ENCODE measurements at places on chromosomes 1 and 21. TPM values are rescaled to one million over a fixed set of nuclear protein-coding genes. Genes with fewer than 3 reads are reported as not detected.

Gene NHLH1
- not detected for total RNA-seq

DNA sequence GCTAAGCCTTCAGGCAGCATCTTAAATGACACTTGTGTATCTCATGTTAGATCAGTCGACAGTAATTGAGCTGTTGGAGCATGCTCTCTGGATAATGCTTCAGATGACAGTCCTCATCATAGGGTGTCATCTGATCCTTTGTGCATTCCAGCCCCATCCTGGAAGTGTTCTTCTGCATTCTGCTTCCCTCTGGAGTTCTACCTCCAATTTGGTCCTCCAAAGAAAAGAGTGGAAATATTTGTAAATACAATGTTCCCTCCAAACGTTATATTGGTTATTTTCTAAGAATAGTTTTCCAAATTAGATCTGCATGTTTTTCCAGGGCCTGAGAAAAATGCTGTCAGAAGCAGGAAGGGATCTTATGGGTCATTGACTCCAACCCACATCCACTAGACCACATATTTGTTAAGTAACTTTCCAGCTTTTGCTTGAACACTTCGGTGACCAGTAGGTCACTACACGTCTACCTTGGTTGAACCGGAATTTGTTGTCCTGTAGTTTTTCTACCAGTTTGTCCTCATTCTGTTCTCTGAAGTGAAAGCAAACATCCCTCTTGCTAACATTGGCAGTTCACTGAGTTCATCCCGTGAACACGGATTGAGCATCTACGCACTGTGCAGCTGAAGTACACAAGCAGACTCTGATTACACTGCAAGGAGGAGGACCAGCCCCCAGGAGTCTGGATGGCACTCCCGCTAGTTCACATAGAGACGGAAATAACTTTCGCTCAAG, 136.0 kb downstream of the TLR5 start:
- no peak for DNase-seq

DNA sequence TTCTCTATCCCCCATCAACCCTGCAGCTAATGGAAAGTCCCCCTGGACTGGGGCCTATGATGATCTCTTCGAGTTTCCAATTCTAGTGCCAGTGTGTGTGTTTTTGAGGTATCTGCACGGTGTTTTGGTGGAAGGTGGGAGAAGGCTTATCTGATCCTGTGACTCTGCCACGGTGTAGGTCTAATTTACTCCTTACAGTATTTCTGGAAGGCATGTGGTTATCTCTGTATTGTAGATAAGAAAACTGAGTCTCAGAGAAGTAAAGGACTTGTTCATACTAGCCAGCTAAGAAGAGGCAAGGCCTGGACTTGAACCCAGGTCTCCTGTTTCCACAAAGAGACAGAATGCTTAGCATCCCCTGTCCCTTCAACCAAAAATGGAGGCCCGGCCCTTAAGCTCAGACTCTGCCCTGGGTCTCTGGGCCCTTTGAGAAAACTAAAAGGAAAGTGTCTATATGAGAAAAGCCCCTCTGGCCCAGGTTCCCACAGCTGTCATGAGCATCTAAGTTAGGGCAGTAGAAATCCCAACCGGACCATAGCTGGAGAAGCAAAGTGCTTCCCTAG, 20.3 kb downstream of the RIMS3 start:
- no peak for DNase-seq

DNA sequence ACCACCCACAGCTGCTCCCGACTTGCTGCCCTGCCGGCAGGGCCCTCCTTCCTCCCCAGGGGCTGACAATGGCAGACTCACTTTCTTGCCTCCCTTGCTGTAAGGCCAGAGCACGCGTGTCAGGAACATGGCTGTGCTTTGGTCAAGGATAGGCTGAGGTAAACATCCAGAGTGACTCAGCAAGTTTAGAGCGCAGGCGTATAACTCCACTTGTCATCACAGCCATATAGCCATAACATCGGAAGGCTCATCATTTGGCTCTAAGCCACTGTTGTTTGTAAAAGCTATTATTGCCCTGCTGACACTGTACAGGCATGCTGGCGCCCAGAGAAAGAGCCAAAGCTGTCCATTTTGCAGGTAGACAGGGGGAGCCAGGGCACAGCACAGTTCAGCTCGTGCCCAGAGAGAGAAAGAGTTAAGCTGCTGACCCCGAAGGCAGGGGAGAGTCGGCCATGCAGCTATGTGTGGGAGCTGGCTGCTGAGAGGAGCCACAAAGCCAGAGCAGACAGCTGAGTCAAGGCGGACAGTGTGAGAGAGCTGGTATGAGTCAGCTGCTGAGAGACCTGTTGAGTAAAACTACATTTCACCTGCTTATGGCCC, 60.6 kb downstream of the GNG4 start:
- no peak for DNase-seq

- no peak for DNase-seq
Measured at GRCh38 chr1:36612881-36613280, 130.2 kb upstream of the CSF3R start.

DNA sequence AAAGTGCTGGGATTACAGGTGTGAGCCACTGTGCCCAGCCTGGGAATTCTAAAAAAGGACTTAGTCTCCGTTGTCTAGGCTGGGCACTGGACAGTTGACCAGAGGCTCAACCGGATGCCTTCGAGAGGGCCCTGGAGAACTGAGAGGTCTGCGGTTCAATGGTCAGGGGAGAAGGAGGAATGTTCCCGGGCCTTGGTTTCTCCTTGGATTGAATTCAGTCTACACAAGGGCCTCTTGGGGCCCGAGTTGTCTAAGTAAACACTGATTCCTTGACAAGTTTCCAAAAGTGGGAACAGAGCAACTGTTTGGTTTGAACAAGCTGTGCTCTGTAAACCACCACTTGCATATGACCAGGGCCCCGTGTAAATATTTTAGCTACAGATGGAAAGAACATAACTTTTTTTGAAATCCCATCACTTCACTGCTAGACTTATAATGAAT, 29.1 kb upstream of the CAPZB start:
- DNase-seq = no peak

Gene LACTBL1
- not detected for total RNA-seq

Gene FAM89A
- total RNA-seq = 10.3 TPM

GRCh38 chr1:11211461-11211860, 22.3 kb downstream of the ANGPTL7 start:
- DNase-seq = no peak

Gene ETNK2
- 7.7 TPM for total RNA-seq

- DNase-seq = no peak
Measured at GRCh38 chr1:18855573-18855972, 3.9 kb downstream of the TAS1R2 start.

GRCh38 chr1:96882096-96882495, 160.5 kb downstream of the PTBP2 start:
- no peak for DNase-seq

DNA sequence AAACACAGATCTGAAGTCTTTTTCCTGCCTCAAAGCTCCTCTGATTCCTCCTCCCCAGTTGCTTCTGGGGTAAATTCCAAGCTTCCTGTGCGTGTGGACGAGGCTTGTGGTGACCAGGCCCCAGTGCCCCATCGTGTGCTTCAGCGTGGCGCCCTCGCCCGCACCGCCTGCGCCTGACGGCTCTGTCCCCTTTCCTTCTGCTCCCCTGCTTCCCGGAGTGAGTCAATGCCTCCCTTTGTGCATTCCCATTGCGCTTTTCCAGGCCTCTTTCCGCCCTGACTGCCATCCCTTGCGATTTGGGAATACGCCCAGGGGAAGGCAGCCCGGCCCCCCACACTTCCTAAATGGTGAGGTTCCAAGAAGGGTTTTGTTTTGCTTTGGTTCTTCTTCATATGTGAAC, 36.3 kb downstream of the FAAP20 start:
- no peak for DNase-seq

- no peak for DNase-seq
Measured at GRCh38 chr1:34549199-34549598, 205.6 kb upstream of the GJB5 start.

Gene ZMYM4
- total RNA-seq = 75.3 TPM

Gene LAMC2
- 4.3 TPM for total RNA-seq

Gene CDK18
- 3.5 TPM for total RNA-seq

DNA sequence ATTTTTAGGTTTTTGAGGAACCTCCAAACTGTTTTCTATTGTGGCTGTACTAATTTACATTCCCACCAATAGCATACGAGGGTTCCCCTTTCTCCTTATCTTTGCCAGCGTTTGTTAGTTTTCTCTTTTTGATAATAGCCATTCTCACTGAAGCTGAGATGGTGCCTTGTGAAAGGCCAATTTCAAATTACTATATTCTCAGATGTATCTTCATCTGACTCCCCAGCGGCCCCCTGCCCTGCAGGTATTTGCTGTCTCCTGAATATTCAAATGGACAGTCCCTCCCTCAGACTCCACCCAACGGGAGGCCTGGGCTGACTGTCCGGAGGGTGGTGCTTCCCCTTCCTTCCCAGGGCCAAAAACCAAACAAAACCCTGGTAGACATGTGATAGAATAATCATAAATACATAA, 33.5 kb upstream of the TARBP1 start:
- DNase-seq = no peak

- DNase-seq = no peak
Measured at GRCh38 chr21:36316872-36317484, 3.0 kb upstream of the MORC3 start.

DNA sequence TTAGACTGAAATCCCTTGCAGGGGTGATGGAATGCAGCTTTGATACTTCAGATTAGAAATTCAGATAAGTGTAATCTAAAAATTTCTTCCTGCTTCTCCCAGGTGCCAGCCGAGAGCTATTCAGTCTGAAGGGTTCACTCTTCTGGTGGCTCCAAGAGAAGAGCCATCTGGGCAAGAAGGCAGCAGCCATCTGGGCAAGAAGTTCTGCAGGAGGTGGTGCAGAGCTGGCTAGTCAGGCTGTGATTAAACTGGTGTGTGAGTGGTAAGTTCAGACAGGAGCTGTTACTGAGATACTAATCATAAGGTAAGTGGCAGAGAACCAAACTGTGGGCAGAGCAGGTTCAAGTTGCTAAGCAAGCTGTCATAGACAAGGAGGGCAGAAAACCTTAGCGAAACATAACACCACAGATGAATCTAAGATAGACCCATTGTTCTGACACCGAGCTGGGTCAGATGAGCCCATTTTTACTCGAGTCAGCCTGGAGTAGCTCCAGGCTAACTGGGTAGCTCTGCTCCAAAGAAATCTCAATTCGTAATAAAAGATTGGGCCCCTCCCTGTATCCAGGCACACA, 14.4 kb upstream of the TP53BP2 start:
- no peak for DNase-seq

- DNase-seq = no peak
Measured at GRCh38 chr1:119573886-119574285, 66.9 kb downstream of the HSD3B1 start.

- no peak for DNase-seq
Measured at GRCh38 chr1:160665330-160666078, 18.7 kb upstream of the SLAMF1 start.

Gene NSL1
- 69.2 TPM for total RNA-seq

DNA sequence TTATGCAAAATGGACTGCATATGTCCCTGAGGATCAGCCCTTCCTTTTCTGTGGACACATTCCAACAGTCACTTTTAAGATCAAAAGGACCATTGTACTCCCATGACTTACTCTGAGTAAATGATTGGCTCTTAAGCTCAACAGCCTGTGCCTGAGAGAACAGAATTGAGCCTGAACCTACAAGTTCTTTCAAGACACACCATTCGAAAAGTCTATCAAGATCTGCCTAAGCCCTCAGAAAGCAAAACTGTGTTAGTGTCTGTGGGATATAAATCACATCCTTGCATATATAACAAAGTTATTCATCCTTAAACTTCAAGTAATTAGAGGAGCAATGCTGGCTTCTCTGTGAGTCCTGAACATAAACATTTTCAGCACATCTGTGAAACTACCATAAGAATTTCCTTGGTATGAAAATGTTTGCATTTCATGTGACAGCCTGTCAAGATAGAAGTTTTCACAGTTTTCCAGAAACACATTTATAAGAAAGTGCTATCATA, 41.6 kb downstream of the PCNX2 start:
- no peak for DNase-seq

DNA sequence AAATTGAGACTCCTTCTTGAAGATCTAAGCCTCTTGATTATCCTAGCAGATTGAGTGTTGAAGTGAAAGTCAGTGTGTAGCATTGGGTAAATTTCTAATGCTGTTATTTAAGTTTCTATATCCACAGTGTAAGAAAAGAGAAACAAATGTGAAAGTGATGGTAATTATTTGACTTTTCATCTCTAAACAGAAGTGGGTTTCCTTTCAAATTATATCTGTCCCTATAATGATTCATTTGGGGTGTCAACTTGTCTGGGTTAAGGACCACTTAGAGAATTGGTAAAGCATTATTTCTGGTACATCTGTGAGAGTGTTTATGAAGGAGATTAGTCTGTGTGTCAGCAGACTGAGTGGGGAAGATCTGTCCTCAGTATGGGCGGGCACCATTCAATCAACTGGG, 133.0 kb upstream of the HMCN1 start:
- DNase-seq = no peak

DNA sequence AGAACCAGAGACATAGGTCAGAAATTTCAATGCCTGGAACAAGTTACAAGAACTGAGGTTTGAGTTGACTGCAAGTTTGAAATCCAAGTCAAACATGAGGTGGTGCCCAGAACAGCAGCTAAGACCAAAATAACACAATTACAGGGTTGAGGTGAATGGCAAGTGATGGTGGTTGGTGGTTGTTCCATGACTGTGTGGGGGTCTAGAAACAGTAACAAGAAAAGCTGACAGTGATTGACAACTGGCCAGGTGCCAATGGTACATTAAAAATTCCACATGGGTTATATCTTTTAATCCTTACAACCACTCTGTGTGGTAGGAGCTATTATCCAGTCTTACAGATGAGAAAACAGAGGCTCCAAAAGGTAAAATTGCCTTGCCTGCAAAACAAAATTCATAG, 32.0 kb downstream of the RIMS3 start:
- DNase-seq = no peak

DNA sequence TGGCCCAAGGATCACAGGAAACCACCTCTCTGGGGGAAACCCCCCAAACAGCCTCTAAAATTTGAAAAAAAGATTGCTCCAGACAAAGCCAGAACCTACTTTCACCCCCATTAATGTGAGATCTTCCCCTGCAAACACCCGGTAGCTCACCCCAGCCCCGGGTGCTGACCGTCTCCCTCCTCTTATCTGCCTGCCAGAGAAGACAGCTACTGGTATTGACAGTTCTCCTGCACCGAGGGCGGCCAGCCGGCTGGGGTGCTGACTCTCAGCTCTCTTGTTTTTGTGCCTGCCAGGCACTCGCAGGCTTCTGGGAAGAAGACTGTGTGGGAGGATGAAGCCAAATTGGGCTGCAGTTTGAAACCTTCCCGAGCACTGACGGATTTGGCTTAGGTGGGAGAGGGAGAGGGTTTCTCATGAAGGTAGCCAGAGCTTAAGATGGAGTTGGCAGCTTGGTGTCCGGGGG, 48.2 kb downstream of the RASSF5 start:
- no peak for DNase-seq
